ENCODE measurements at places on chromosomes 6 and 20. TPM values are rescaled to one million over a fixed set of nuclear protein-coding genes. Genes with fewer than 3 reads are reported as not detected.

DNA sequence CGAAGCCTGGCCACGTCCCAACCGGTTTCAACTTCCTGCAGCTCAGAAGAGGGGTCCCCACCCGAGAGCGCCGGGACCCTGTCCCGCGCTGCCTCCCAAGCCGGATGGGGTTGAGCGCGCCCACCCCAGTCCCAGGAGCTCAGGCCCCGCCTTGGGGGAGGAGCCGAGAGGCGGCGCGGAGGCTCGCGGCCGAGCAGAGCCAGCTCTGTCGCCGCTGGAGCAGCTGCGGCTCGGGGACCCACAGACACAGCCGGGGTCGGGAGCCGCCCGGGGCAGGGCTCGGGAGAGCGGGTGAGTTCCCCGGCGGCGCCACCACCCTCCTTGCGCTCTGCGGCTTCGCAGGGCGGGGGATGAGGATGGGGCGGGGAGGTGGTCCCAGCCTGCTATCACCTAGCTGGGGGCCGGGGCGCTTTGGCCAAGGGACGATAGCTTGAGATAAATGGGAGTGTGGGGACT lies at the start of gene PPP1R16B:
TSS of gene PPP1R16B (plus strand) at position 196 of the 456 bp plus-strand sequence. CDS start 30,229 bp downstream, outside the sequence.
- H3K27ac ChIP-seq = no peak within 1 kb of the TSS
- no peak for DNase-seq
- peaks cover 42% of the 10 kb centered on the region for H3K27me3 ChIP-seq
- H3K4me1 ChIP-seq = no peaks in the 10 kb centered on the region
- H3K36me3 ChIP-seq = no peaks in the 10 kb centered on the region

DNA sequence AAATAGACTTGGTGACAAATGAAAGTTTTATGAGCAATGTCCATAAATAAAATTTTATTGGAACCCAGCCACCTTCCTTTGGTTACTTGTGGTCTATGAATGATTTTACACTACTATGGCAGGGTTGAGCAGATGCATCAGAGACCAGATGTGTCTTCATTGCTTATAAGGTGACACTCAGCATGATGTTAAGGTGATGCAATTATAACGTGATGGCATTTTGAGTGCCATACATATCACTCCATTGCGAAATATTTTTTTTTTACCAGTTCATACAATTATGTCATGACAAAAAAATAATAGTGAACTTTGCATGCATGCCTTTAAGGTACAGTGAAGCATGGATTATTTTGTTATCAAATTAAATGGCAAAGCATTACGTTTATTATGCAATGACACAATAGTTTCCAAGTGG lies 96.0 kb downstream of the ADTRP start:
- H3K27me3 ChIP-seq = no peaks in the 10 kb centered on the region
- H3K4me1 ChIP-seq = peaks cover 6% of the 10 kb centered on the region
- no peak overlapping the region for H3K27ac ChIP-seq
- peak; percentile 15 for DNase-seq

GRCh38 chr6:36444470-36444869 lies 1.7 kb downstream of the KCTD20 start:
- DNase-seq = peak; percentile 81
- peaks cover 8% of the 10 kb centered on the region for H3K4me1 ChIP-seq
- no peaks in the 10 kb centered on the region for H3K36me3 ChIP-seq

GRCh38 chr6:12359036-12359435 lies 68.9 kb downstream of the EDN1 start:
- H3K36me3 ChIP-seq = no peaks in the 10 kb centered on the region
- no peak overlapping the region for H3K27ac ChIP-seq
- no peaks in the 10 kb centered on the region for H3K4me1 ChIP-seq
- DNase-seq = no peak
- no peak overlapping the region for H3K4me3 ChIP-seq

DNA sequence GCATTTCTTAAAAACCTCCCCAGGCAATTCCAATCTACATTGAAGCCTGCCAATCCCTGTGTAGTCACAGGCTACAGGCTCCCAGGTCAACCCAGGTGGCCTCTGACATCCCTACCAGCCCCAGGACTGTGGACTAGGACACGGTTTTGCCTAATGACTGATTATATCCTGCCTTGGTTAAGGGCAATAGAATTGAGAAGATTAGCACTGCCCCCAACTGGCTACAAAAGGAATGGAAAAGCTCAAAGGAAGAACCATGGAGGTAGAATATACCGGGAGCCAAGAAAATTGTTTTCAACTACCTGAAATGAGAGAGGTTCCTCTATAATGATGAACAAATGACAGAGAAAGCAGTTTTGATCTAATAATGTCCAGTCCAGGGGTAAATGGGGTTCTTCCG lies 421.1 kb upstream of the AGPAT4 start:
- no peak overlapping the region for H3K27ac ChIP-seq
- DNase-seq = peak; percentile 11
- no peaks in the 10 kb centered on the region for H3K36me3 ChIP-seq

DNA sequence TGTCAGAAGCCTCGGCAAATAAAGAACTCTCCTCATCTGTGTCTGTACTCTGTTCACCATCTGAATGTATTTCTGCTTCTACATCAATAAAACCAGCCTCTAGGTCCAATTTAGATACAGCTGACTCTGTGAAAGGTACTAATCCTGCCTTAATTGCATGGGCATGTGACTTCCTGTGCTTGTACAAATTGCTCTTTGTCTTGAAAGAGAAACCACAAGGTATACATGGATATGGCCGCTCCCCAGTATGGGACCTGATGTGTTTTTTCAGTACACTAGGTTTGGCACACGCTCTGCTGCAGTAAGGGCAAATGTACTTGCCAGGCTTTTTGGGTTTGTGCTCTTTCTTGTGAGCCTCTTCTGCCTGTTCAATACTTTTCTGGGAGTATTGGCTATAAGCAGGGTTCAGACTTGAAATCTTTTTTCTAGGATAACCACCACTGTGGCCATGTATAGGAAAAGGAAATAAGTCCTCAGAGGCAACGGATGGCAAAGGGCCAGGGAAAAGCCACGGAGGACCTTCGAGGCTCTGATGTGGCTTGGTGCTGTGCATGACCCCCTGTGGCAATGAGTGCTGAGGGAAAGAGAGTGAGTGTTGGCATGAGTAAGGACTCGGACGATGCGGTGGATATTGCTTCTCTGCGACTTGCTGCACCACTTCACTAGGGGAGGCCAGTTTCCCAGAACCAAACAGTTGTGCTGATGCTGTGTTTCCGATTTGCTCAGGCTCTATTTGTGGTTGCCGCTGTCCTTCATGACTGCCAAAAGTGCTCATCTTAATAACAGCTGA lies 170.9 kb downstream of the HIVEP2 start:
- no peaks in the 10 kb centered on the region for H3K27me3 ChIP-seq
- no peak for DNase-seq
- no peak overlapping the region for H3K4me3 ChIP-seq
- no peak overlapping the region for H3K27ac ChIP-seq

DNA sequence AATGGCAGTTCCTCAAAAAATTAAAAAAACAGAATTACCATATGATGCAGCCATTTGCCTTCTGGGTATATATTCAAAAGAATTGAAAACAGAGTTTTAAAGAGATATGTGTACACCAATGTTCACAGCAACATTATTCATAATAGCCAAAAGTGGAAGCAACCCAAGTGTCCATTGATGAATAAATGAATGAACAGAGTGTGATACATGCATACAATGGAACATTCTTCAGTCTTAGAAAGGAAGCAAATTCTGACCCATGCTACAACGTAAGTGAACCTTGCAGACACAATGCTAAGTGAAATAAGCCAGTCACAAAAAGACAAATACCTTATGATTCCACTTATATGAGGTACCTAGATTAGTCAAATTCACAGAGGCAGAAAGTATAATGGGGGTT lies 34.7 kb upstream of the YWHAB start:
- H3K27me3 ChIP-seq = peaks cover 5% of the 10 kb centered on the region
- no peaks in the 10 kb centered on the region for H3K4me1 ChIP-seq
- no peak for DNase-seq
- no peaks in the 10 kb centered on the region for H3K36me3 ChIP-seq

GRCh38 chr6:134047673-134048072 lies 4.8 kb downstream of the SLC2A12 start:
- H3K27ac ChIP-seq = no peak overlapping the region
- peaks cover 3% of the 10 kb centered on the region for H3K4me1 ChIP-seq
- no peak overlapping the region for H3K4me3 ChIP-seq
- no peaks in the 10 kb centered on the region for H3K27me3 ChIP-seq

- no peak overlapping the region for H3K4me3 ChIP-seq
- H3K27ac ChIP-seq = no peak overlapping the region
- no peaks in the 10 kb centered on the region for H3K27me3 ChIP-seq
- no peaks in the 10 kb centered on the region for H3K4me1 ChIP-seq
- no peaks in the 10 kb centered on the region for H3K36me3 ChIP-seq
Measured at GRCh38 chr6:90494067-90494780, 92.6 kb downstream of the MAP3K7 start.

DNA sequence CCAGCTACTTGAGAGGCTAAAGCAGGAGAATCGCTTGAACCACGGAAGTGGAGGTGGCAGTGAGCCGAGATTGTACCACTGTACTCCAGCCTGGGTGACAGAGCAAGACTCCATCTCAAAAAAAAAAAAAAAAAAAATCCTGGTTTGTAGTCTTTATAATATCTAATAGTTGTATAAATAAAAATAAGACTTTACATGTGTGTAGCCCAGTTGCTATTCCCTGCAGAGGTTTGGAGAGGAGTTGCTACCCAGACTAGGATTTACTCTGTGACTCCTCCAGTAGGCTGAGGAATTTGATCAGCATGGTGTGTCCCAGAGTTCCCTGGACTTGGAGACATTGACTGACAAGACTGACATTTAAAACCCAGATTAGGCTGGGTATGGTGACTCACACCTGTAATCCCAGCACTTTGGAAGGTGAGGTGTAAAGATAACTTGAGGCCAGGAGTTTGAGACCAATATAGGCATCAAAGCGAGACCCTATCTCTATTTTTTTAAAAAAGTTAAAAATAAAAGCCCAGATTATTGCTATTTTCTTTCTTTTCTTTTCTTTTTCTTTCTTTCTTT lies 10.2 kb downstream of the CHMP4B start:
- H3K4me1 ChIP-seq = no peaks in the 10 kb centered on the region
- no peaks in the 10 kb centered on the region for H3K36me3 ChIP-seq
- H3K27me3 ChIP-seq = no peaks in the 10 kb centered on the region
- H3K4me3 ChIP-seq = no peak overlapping the region
- no peak overlapping the region for H3K27ac ChIP-seq

DNA sequence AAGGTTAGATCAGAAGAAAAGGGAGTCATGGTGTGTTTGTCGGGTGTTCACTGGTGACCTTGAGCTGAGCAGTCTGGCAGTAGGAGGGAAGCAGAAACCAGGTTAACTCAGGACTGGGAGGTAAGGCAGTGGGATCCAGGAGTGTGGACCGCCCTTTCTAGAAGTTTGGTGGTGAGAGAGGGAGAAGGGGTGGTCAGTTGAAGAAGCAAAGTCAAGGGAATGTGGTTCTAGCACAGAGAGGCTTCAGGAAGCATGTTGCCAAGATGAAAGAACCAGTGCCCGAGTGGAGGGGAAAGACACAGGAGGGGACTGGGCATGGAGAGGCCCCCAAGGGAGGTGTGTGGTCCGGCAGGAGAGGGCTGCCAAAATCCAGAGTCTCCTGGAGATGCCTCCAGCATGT lies 3.6 kb downstream of the MAPK13 start:
- peaks cover 14% of the 10 kb centered on the region for H3K4me1 ChIP-seq
- H3K36me3 ChIP-seq = no peaks in the 10 kb centered on the region
- H3K4me3 ChIP-seq = no peak overlapping the region
- H3K27ac ChIP-seq = no peak overlapping the region
- H3K27me3 ChIP-seq = no peaks in the 10 kb centered on the region
- no peak for DNase-seq

DNA sequence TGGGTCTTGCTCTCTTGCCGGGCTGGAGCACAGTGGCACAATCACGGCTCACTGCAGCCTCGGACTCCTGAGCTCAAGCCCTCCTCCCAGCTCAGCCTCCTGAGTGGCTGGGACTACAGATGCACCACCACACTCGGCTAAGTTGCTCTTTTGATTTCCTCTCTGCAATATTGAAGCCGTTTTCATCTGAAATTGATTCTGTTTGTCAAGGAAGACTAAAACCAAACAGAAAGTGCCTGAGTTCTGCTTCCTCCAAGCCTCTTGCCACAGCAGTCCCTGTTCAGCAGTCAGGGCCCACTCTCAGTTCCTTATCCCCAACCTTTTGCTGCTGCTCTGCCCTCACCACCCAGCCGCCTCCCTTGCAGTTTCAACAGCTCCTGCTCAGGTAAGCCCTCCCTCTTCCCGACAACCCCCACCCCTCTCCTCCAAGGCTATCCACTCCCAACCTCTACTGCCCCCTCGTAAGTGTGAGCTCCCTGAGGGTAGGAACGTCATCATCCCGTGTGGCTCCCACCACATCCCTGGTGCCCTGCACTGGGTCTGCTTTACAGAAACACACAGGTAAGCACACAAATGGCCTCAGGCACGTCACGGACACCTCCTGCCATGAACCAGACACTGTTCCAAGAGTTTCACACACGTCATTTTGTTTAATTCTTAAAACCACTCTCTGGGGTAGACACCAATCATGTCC lies 70.7 kb upstream of the TAB2 start:
- H3K4me1 ChIP-seq = no peaks in the 10 kb centered on the region
- no peaks in the 10 kb centered on the region for H3K27me3 ChIP-seq
- no peak overlapping the region for H3K4me3 ChIP-seq
- DNase-seq = no peak

- no peaks in the 10 kb centered on the region for H3K27me3 ChIP-seq
- H3K36me3 ChIP-seq = no peaks in the 10 kb centered on the region
- H3K27ac ChIP-seq = no peak overlapping the region
- peak; percentile 46 for DNase-seq
- no peak overlapping the region for H3K4me3 ChIP-seq
- no peaks in the 10 kb centered on the region for H3K4me1 ChIP-seq
Measured at GRCh38 chr6:154721460-154721859, 11.8 kb upstream of the SCAF8 start.

- peak; percentile 77 for DNase-seq
- H3K27ac ChIP-seq = no peak overlapping the region
- H3K4me1 ChIP-seq = no peaks in the 10 kb centered on the region
- no peaks in the 10 kb centered on the region for H3K36me3 ChIP-seq
- no peak overlapping the region for H3K4me3 ChIP-seq
Measured at GRCh38 chr6:92690997-92691599, 728.3 kb downstream of the EPHA7 start.

- no peak overlapping the region for H3K4me3 ChIP-seq
- no peaks in the 10 kb centered on the region for H3K36me3 ChIP-seq
- no peaks in the 10 kb centered on the region for H3K27me3 ChIP-seq
- H3K4me1 ChIP-seq = no peaks in the 10 kb centered on the region
- no peak for DNase-seq
- no peak overlapping the region for H3K27ac ChIP-seq
Measured at GRCh38 chr20:16166737-16167136, 406.5 kb downstream of the KIF16B start.

- H3K27me3 ChIP-seq = peaks cover 6% of the 10 kb centered on the region
- no peak overlapping the region for H3K27ac ChIP-seq
- no peaks in the 10 kb centered on the region for H3K4me1 ChIP-seq
- DNase-seq = peak; percentile 58
- no peaks in the 10 kb centered on the region for H3K36me3 ChIP-seq
Measured at GRCh38 chr20:4835244-4836177, 113.8 kb downstream of the PRND start.

- H3K4me1 ChIP-seq = no peaks in the 10 kb centered on the region
- no peaks in the 10 kb centered on the region for H3K27me3 ChIP-seq
- H3K27ac ChIP-seq = no peak overlapping the region
Measured at GRCh38 chr6:82083646-82084045, 163.9 kb downstream of the IBTK start.

Gene SAMD10
- polyA plus RNA-seq = 0.86 TPM

Gene GUCA1A
- 0.11 TPM for polyA plus RNA-seq

Gene PAK5
- polyA plus RNA-seq = not detected

Gene HLA-DOA
- not detected for polyA plus RNA-seq

Gene ME1
- 35.8 TPM for polyA plus RNA-seq

Gene LTA
- not detected for polyA plus RNA-seq

Gene OPRM1
- not detected for polyA plus RNA-seq

All from fibroblast of lung (primary cell).